ENCODE measurements at places on chromosomes 7 and 10.

DNA sequence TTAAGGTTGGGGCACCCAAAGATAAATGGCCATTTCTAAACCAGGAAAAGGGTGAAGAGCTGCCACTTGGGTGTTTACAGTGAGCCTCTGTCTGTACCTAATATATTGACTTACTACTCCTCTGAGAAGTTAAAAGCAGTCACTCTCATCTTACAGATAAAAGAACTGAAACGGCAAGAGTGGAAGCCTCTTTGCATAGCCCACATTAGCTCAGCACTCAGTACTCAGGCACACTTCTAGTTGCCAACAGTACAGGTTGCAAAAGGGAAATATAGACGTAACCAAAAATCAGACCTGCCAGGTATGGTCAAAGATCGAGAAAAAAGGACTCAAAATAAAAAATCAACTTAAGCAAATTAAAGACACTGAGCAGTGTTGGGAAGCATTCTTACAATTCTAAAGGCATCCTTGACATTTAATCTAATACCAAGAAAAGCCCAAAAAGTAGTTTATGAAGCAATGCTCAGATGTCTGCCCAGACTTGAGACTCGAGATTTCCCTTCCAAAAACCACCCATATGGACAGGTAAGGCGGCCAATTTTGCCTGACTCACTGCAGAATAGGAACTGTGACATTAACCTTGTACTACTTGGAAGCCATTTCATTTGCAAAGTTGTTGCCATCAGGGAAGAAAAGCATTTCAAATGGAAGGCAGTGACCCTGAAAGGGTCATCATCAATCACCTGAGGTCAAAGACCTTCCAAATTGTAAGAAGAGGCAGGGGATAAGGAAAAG lies 139.3 kb downstream of the SLC25A13 start:
- DNase-seq = no peak

GRCh38 chr10:8513155-8514147 lies 459.0 kb downstream of the GATA3 start:
- no peak for DNase-seq

DNA sequence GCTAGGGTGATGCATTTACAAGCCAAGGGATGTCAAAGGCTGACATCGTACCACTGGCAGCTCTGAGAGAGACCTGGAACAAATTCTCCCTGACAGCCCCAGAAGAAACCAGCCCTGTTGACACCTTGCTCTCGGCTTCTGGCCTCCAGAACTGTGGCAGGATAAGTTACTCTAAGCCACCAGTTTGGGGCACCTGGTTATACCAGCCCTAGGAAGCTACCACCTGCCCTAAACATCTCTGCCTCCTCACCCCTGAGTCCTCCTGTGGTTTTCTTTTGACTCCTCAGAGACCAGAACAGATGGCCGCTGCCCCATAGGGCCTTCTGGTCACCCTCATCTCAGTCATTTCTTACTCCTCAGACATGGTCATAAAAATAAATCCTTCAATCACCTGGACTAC lies 107.4 kb downstream of the CPXM2 start:
- DNase-seq = no peak

- no peak for DNase-seq
Observed at GRCh38 chr10:25808372-25808771, 125.7 kb upstream of the MYO3A start.

GRCh38 chr10:70317272-70317942 lies 33.6 kb upstream of the NPFFR1 start:
- DNase-seq = no peak

Data from activated CD8-positive, alpha-beta memory T cell treated with anti-CD3 and anti-CD28 coated beads for 4 hours (primary cell).